ENCODE measurements at places on chromosomes 2 and 18.
A peak's percentile ranks its signal among the peaks of the same experiment; 100 is the strongest.

DNA sequence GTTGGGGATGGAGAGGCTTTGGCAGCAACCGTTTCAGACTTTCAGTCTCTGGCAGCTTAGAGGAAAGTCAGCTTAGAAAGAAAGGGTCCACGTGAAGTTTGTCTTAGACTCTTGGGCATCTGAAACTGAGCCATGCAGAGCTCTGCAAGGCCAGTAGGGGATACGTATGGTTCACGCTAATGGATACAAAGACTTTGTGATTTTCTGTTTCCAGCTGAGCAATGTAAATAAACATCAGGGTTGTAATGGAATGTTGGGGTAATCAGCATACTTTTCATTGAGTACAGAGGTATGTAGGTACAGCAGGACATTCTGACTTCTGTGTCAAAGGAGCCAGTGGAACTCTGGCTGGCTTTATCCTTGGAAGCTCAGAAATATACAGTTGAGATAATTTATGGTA, 31.0 kb downstream of the RALB start:
- DNase-seq: no peak

DNA sequence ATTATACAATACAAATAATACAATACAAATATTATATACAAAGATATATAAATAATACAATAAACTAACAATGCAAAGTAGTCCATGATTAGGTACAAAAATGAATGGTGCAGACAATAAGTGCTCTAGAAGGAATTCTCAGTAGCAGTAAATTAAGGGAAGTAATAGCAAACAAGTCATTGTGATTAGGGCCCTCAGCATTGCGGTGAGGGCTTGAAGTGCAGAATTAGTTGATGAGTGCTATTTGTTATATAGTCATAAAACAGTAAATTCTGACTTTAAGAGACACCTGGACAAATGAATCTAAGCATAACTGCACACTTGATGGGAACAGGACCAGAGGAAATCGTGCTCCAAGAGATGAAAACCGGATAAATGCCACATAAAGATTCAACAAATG, 74.9 kb downstream of the ANKRD44 start:
- no peak for DNase-seq

GRCh38 chr2:192196421-192197194, 1.9 kb upstream of the TMEFF2 start:
- DNase-seq: no peak

GRCh38 chr2:151762694-151763093, 28.4 kb upstream of the NEB start:
- peak; percentile 59 for DNase-seq

GRCh38 chr2:17965196-17965595, 86.7 kb downstream of the KCNS3 start:
- DNase-seq: no peak

DNA sequence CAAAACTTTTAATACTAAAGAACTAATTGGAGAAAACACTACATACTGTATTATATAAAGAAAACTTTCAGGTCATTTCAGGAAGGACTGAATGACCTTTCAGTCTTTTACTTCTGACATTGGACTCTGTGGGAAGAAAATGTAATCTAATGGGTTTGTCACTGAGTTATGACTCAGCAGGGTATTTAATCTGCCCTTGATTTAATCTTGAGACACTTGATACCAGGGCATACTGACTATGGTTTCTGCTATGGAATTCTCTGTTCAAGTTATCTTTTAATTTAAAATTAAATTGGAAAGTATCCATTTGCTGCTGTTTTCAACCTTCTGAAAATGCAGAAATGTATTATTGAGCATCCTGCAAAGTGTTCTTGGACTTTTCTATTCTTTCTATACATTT, 354.2 kb upstream of the GALNT5 start:
- DNase-seq: no peak

DNA sequence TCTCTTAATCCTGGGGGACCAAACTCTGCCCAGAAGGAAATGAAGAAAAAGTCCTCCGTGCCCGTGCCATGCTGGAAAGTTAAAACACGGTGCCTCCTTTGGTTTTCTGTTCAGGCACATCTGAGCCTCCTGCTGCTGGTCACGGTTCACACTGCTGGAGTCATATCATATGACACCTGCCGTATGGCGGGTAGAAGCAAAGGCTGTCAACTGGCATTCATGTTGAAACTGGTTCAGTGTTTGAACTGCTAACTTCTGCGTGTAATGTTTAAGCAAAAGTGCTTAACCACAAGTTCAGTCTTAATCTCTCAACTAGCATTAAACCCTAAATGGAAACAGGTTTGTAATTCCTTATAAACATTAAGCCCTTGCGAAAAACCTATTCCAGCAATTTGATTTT, 3.1 kb downstream of the STK39 start:
- no peak for DNase-seq

DNA sequence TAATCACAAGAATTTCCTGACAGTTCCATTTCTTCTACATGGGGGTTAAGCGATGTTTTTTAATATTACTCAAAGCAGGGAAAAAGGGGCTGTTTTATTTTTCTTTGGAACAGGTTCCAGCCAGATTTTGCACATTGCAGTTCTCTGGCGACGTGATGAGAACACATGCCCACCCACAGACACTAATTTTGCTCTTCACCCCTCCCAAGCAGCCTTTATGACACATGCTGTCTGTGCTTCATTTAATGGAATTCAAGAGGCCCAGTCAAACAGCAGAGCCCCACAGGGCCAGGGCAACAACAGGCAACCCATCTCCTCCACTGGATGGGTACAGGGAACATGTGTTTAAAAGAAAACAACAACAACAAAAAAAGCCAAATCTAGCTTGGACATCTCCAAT, 70.8 kb downstream of the SPRED2 start:
- DNase-seq: no peak

DNA sequence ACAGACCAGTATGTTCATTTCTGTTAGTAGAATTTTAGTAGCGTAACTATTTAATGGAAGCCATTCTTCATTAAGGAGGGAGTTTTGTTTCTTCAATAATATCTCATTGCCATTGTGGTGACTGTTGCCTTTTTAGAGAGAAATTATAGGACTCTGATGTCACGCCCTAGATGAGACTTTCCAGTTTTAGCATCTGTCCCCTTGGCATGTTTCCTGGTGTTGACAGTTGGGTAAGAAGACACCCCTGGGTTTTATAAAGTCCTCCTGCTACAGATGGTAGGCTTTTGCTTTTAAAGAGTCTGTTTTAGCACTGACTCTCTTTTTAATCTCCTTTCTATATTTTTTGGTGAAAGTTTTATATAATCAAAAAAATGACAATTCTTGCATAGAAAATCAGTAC, 41.9 kb downstream of the KCNJ3 start:
- no peak for DNase-seq

DNA sequence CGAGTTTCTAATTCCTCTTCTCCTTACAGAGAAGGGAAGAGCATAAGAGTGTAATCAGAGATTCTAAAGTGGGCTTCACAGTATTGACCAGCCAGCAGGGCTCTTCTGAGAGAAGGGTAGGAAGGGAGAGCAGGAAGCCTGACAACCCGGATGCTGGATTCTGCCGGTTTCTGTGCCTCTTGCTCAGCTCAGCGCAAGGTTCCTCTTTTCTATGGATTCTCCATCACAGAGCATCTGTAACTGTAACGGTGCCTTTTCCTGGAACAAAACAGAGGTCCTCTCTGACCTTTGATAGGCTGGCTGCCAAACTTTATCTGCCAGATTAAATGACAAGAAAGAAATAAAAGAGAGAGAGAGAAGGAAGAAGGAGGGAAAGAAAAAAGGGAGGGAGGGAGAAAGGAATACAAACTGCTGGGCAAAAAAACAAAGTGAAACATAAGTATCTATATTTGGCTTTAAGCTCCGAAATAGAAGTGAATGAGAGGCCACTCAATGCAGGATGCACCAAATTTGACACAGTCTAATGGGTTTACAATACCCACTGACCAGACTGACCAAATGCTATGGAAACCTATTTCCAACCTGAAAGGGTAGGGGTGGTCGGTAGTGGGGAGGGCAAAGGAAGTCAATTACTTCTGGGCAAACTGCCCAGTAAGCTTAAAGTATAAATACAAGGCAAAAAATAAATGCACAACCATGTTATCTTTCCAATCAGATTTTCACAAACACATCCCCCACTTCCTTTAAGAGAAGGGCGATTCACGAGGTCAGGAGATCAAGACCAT, 59.2 kb downstream of the PIEZO2 start:
- DNase-seq: no peak

- no peak for DNase-seq
Measured at GRCh38 chr2:241894056-241894641, 24.6 kb downstream of the RTP5 start.

- no peak for DNase-seq
Measured at GRCh38 chr2:13822365-13822764, 810.2 kb upstream of the LRATD1 start.

- DNase-seq: peak; percentile 28
Measured at GRCh38 chr2:199659207-199659606, 191.8 kb downstream of the FTCDNL1 start.

DNA sequence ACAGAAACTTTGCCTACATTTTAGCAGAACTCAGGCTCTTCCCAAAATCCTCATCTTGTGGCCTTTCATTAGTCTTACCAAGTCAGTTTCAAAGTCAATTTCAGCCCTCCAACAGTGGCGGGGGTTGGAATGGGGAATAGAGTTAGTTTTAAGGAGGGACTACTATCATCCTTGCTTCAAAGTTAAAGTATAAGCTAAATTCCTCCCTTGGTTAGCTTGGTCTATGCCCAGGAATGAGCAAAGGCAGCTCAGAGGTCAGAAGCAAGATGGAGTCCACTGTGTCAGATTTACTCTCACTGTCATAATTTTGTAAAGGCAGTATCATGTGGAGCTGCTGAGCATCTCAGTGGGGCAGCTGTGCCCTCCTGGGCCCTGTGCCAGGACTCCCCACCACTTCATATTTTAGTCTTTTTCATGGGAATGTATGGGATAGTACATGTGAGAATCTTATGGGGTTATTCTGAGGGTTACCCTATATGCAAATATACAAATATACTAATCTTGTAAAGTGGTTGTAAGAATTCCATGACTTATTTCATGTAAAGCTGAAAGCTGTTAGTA, 145.2 kb upstream of the MMADHC start:
- DNase-seq: no peak

- DNase-seq: no peak
Measured at GRCh38 chr2:32506446-32506845, 121.4 kb upstream of the TTC27 start.

DNA sequence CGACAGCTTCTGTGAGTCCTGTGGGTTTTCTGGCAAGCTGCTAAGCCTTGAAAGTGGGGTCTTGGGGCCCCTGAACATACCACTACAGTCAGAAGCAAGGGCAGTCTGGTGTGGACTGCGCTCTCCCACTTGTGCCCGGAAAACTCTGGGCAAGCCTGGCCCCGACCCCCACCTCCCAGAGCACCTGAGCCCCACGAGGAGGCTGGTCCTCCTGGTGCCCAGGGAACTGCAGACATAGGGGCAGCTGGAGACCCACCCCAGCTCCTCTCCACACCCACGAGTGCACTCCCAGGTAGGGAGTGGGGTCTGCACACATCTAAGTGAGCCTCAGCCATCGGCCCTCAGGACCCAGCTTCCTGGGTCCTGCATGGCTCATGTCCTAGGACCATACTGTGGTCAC, 16.2 kb upstream of the GPC1 start:
- DNase-seq: no peak

DNA sequence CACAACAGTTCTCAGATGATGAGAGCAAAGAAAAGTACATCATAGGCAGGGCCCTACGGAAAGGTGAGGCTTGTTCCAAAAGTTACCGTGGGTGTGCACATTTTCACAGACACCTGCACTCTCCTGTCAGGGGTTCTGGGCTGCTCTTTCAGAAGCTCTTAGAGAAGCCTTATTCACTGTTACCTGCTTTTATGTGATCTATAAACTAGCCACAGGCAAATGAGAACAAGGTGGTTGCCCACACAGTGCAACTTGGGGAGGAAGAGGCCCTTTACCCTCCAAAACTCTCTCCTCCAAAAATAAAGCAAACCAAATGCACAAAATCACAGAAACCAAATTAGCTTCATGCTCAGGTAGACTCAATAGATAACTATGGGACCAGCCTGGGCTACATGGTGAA, 11.1 kb upstream of the CUL3 start:
- DNase-seq: no peak
